ENCODE measurements at places on chromosomes 11 and 22. TPM values are rescaled to one million over a fixed set of nuclear protein-coding genes. Genes with fewer than 3 reads are reported as not detected.

FXYD2 gene
- not detected for total RNA-seq

MEI1 gene
- 28.4 TPM for total RNA-seq

FGF19 gene
- not detected for total RNA-seq

LINC01488 gene
- total RNA-seq, result not detected

MCHR1 gene
- total RNA-seq, result not detected

AIP gene
- total RNA-seq, result 166 TPM

ACCSL gene
- not detected for total RNA-seq

NNMT gene
- total RNA-seq, result not detected

DEUP1 gene
- total RNA-seq, result not detected

BRSK2 gene
- total RNA-seq, result 0.44 TPM

TREH gene
- total RNA-seq, result not detected

ASRGL1 gene
- total RNA-seq, result 11.6 TPM

GRK3 gene
- total RNA-seq, result 8.9 TPM

GRCh38 chr22:49913026-49913425 lies 5.2 kb downstream of the ALG12 start:
- peaks cover 3% of the 10 kb centered on the region for H3K36me3 ChIP-seq
- H3K4me1 ChIP-seq, result peaks cover 12% of the 10 kb centered on the region
- H3K27ac ChIP-seq, result no peak overlapping the region
- DNase-seq, result no peak
- H3K4me3 ChIP-seq, result no peak overlapping the region
- H3K27me3 ChIP-seq, result no peaks in the 10 kb centered on the region

GRCh38 chr11:27233654-27234042 lies 129.4 kb downstream of the CCDC34 start:
- no peak overlapping the region for H3K4me3 ChIP-seq
- no peaks in the 10 kb centered on the region for H3K36me3 ChIP-seq
- H3K27me3 ChIP-seq, result peaks cover 2% of the 10 kb centered on the region
- no peaks in the 10 kb centered on the region for H3K4me1 ChIP-seq

- no peaks in the 10 kb centered on the region for H3K27me3 ChIP-seq
- peak overlapping the region; percentile 91 for H3K27ac ChIP-seq
- H3K4me1 ChIP-seq, result peaks cover 26% of the 10 kb centered on the region
- H3K36me3 ChIP-seq, result peaks cover 27% of the 10 kb centered on the region
- peak; percentile 80 for DNase-seq
Observed at GRCh38 chr22:31347251-31348008, 1.3 kb upstream of the PATZ1 start.

DNA sequence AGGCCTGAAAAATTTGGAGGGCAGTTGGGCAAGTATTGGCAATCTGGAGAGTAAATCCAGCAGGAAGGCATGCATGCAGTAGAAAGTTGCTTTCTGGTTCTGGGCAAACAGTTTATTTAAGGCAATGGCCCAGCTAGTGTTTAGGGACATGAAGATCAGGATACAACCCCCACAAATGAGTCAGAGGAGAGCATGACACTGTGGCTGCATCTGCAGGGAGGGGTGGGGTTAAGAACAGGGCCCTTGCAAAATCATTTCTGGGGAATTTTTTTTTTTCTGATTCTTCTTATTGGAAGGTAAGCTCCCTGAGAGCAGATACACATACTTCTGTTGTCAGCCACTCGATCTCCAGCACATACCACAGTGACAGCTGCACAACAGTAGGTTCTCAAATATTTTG lies 61.1 kb downstream of the FDX1 start:
- H3K36me3 ChIP-seq, result no peaks in the 10 kb centered on the region
- H3K27ac ChIP-seq, result no peak overlapping the region
- no peaks in the 10 kb centered on the region for H3K4me1 ChIP-seq
- peaks cover 3% of the 10 kb centered on the region for H3K27me3 ChIP-seq

DNA sequence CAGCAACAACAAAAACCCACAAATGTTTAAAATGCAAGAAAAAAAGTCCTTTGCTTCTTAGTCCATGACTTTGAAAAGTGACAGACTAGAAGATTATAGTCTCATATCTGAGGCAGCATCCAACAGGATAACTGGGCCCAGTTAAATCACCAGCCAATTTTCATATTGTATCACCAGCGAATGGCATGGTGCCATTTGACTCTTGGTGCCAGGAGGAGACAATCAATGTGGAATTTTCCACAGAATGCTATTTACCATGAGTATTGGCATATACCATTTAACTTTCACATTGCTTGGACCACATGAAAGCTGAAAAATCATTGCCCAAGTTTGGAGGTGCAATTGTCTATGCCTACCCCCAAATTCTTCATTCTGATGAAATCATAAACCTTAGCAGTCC lies 255.5 kb downstream of the TENM4 start:
- DNase-seq, result no peak
- no peaks in the 10 kb centered on the region for H3K27me3 ChIP-seq
- no peaks in the 10 kb centered on the region for H3K36me3 ChIP-seq
- H3K27ac ChIP-seq, result no peak overlapping the region

DNA sequence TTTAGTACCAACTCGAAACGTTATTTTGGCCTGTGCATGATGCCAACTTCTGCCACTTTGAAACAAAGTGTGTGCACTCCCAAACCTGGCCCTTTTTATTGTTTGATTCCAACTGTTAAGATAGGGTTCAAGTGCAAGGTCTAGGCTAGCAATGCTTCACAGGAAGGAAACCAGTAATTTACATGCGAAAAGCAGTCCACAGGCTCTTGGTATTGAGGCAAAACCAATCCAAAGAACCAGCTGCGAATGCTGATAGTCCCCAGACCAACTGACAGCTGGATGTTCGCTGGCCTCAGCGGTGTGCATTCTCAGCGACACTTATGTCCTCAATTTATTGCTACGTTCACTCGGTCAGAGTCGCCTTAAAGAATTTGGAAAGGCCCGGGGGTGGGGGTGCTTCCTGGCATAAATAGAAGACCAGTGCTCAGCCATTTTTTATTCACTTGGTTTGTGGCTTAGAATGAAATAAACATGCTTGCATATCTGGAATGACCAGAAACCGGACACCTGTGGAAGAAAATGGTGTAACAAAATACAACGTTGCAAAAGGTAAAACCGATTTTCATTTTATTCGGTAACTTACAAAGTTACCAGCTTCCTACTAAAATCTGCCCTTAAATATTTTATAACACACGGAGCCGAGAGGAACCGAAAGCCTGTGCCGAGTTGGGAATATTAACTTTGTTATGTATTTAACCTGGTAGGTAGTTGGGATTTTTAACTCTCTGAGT lies 1.6 kb downstream of the CPT1A start:
- H3K27ac ChIP-seq, result peak overlapping the region; percentile 69
- DNase-seq, result peak; percentile 20
- peaks cover 50% of the 10 kb centered on the region for H3K4me1 ChIP-seq
- H3K27me3 ChIP-seq, result no peaks in the 10 kb centered on the region
- no peaks in the 10 kb centered on the region for H3K36me3 ChIP-seq

- no peaks in the 10 kb centered on the region for H3K4me1 ChIP-seq
- H3K27me3 ChIP-seq, result peaks cover 16% of the 10 kb centered on the region
- DNase-seq, result peak; percentile 61
- no peaks in the 10 kb centered on the region for H3K36me3 ChIP-seq
- no peak overlapping the region for H3K27ac ChIP-seq
- H3K4me3 ChIP-seq, result no peak overlapping the region
Observed at GRCh38 chr11:126561327-126561893, 205.9 kb downstream of the ST3GAL4 start.

DNA sequence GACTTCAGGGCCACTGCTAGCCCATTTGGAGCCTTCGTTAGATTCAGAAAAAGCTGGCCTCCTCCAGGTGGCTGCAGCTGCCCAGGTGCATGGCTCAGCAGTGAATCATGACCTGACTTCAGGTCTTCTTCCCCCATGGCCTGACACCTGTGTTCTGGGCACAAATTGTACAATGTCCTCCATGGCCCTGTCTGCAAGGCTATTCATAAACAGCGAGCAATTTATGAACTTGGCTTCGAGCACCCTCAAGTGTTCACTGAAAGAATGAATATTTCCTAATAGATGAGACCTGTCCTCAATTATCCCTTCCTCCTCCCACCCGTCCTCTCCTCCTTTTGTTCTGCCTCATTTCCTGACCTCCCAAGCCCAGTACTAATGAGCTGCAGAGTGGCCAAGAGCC lies 12.2 kb upstream of the VPS37C start:
- H3K4me1 ChIP-seq, result peaks cover 13% of the 10 kb centered on the region
- H3K36me3 ChIP-seq, result no peaks in the 10 kb centered on the region
- H3K4me3 ChIP-seq, result no peak overlapping the region
- no peak for DNase-seq

- H3K27me3 ChIP-seq, result peaks cover 25% of the 10 kb centered on the region
- no peak overlapping the region for H3K4me3 ChIP-seq
- DNase-seq, result no peak
- no peaks in the 10 kb centered on the region for H3K4me1 ChIP-seq
- H3K36me3 ChIP-seq, result no peaks in the 10 kb centered on the region
Observed at GRCh38 chr11:70079691-70080090, 1.6 kb downstream of the ANO1 start.

GRCh38 chr11:10351765-10352641 lies 47.1 kb downstream of the ADM start:
- H3K4me1 ChIP-seq, result no peaks in the 10 kb centered on the region
- no peak for DNase-seq
- H3K36me3 ChIP-seq, result no peaks in the 10 kb centered on the region
- H3K27ac ChIP-seq, result no peak overlapping the region
- H3K27me3 ChIP-seq, result peaks cover 12% of the 10 kb centered on the region

DNA sequence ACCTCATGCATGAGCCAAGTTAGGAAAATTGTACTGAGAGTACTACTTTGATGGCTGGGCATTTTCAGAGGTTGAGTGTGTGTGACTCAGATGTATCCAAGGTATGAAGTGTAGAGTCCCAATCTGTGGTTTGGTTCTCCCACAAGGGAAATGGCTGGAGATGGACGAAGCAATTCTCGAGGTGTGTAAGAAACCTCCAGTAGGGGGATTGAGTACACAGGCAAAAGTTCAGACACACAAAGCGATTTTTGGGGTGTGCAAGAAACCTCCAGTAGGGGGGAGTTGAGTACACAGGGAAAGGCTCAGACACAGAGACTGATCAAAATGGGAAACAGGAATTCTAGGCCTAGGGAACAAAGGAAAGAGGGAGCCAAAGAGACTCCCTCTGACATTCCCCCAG lies 1536.3 kb downstream of the FAM181B start:
- no peaks in the 10 kb centered on the region for H3K4me1 ChIP-seq
- H3K27ac ChIP-seq, result no peak overlapping the region
- H3K27me3 ChIP-seq, result no peaks in the 10 kb centered on the region
- DNase-seq, result no peak
- no peaks in the 10 kb centered on the region for H3K36me3 ChIP-seq
- no peak overlapping the region for H3K4me3 ChIP-seq

DNA sequence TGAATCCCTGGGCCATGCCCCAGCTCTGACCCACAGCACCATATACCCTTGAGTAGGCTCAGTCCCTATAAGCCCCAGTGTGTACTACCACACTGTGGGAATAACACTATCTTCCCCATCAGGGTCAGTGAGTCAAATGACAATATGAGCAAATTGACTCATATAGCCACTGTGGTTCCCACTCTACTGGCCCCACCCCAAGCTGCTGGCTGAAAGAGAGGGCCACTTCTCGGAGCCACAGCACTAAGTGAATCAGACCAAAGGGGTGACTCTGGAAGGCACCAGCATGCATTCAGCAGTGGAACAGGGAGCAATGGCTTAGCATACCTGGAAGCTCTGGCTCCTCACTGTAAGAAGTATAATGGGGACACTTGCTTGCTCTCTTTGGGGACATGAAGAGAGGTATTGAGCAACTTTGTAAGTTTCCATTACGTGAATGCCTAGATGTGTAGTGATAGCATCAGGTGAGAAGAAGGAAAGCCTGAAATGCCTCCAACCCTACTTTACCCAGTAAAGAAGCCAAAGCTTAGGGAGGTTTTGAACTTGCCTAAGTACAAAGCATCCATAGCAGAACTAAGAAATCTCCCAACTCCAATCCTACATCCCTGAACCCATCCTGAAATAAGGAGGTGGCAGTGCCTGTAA lies 13.5 kb downstream of the CD59 start:
- H3K27me3 ChIP-seq, result no peaks in the 10 kb centered on the region
- no peak overlapping the region for H3K4me3 ChIP-seq
- H3K27ac ChIP-seq, result peak overlapping the region; percentile 21
- peak; percentile 47 for DNase-seq
- H3K4me1 ChIP-seq, result peaks cover 29% of the 10 kb centered on the region
- H3K36me3 ChIP-seq, result peaks cover 12% of the 10 kb centered on the region

GRCh38 chr11:128535468-128536457 lies 51.6 kb downstream of the ETS1 start:
- no peak for DNase-seq
- H3K36me3 ChIP-seq, result peaks cover 3% of the 10 kb centered on the region
- H3K4me3 ChIP-seq, result no peak overlapping the region
- no peak overlapping the region for H3K27ac ChIP-seq

DNA sequence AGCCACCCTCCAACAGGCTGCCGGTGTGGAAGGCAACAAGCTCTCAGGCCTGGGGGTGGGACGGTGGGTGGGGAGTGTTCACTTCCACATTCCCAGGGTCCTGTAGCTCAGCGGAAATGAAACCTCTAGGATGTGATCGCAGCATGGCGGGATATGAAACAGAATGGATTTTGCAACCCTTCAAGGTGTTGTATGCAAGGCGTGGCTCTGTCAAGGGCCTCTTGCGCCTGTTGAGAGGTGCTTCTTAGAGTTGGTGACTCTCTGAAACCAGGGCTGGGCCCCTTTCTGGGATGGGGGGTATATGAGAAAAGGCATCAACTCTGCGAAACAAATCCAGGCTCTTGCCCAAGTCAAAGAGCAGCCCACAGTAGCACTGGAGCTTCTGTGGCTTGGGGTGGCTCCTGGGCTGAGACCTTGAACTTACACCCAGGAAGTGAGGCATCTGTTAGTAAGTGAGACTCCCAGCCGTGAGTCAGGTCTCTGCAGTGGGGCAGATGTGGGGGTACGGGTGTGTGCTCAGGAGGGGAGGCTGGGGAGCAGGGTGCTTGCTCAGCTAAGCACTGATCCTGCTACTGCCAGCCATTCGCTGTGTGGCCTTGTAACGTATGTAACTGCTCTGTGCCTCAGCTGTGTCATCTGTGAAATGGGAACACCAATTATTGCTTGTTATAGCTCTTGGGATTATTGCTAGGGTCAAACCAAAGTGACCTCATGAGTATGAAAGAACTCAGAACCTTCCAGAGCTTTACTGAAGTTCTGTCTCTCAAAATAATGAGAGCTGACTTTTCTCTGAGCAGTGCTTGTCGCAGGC lies 28.3 kb downstream of the NECTIN1 start:
- H3K4me3 ChIP-seq, result no peak overlapping the region
- no peak overlapping the region for H3K27ac ChIP-seq
- H3K27me3 ChIP-seq, result no peaks in the 10 kb centered on the region
- no peaks in the 10 kb centered on the region for H3K36me3 ChIP-seq

- no peak overlapping the region for H3K4me3 ChIP-seq
- no peak for DNase-seq
- H3K27me3 ChIP-seq, result peaks cover 6% of the 10 kb centered on the region
- peaks cover 12% of the 10 kb centered on the region for H3K36me3 ChIP-seq
Observed at GRCh38 chr11:113384551-113384950, 3.0 kb upstream of the ANKK1 start.

GRCh38 chr11:86202013-86202336 lies 42.6 kb upstream of the EED start:
- no peaks in the 10 kb centered on the region for H3K27me3 ChIP-seq
- no peaks in the 10 kb centered on the region for H3K4me1 ChIP-seq
- H3K4me3 ChIP-seq, result no peak overlapping the region
- H3K36me3 ChIP-seq, result no peaks in the 10 kb centered on the region

GRCh38 chr11:102226702-102227490 lies 90.4 kb upstream of the BIRC3 start:
- DNase-seq, result no peak
- H3K4me3 ChIP-seq, result no peak overlapping the region
- no peaks in the 10 kb centered on the region for H3K27me3 ChIP-seq
- no peaks in the 10 kb centered on the region for H3K36me3 ChIP-seq
- H3K27ac ChIP-seq, result no peak overlapping the region
- H3K4me1 ChIP-seq, result no peaks in the 10 kb centered on the region

- H3K4me3 ChIP-seq, result no peak overlapping the region
- DNase-seq, result no peak
- no peaks in the 10 kb centered on the region for H3K4me1 ChIP-seq
Observed at GRCh38 chr11:27248576-27249509, 114.2 kb downstream of the CCDC34 start.
